ENCODE measurements at places on chromosomes 4 and X.

DNA sequence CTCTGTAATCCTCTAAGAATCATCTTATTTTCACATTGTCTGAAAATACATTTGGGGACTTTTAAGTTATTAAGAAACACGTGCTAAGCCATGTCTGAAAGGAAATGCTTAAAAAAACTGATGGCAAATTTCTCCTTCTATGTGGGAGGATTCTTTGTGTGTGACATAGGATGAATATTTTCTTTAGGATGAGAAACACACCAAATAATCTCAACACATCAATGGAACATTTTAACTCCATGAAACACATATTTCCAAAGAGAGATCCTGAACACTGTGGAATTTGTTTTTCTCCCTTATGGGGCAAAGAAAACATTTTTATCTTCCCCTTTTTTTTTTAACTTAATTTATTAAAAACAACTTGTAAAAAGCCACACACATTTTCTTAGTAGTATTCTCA, 153.8 kb upstream of the ANKRD50 start:
- no peak for DNase-seq

GRCh38 chrX:136650811-136651210, 2.9 kb downstream of the CD40LG start:
- no peak for DNase-seq

GRCh38 chrX:15204130-15204751, 65.6 kb downstream of the ASB9 start:
- DNase-seq, result no peak

DNA sequence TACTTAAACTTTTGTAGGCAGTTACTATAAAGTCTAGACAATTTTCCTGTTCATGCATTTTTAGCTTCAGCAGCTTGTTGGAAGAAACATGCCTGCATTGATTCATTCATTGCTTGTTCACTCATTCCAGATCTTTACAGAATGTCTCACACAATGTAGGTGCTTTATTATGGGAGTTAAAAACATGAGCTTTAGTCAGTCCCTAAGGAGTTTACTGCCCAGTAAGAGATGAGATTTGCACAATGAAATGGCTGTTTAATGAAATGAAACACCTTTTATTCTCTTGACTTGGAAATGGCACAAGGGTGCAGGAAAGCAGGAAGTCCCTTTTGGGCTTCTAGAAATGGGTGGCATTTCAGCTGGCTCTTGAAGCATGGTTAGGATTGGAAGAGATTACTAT, 2.9 kb downstream of the NOCT start:
- no peak for DNase-seq

DNA sequence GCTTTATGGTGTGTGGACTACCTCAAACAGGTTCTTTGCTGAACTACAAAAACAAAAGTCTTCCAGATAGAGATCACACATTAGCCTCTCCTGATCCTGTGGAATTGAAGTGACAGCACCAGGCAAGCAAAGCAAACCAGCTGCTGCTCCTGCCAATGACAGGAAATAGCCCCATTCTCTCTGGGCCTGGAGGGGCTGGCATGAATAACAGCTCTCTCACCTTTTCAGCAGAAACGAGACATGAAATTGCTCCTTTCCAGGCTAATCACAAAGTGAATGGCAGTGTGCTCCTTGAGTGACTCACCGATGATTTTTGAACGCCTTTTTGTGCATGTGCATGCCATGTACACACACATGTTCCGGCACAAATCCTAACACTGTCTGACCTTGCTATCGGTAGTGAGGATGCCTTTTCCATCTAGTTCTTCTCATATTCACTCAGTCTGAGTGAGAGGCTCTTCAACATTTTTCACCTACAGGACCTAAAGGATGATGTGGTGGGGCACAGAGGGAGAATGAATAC, 24.4 kb downstream of the MFAP3L start:
- no peak for DNase-seq

- no peak for DNase-seq
These were observed 38.0 kb downstream of the MAGEE2 start for GRCh38 chrX:75746891-75747639.

GRCh38 chrX:109350051-109350450, 131.8 kb downstream of the GUCY2F start:
- no peak for DNase-seq

DNA sequence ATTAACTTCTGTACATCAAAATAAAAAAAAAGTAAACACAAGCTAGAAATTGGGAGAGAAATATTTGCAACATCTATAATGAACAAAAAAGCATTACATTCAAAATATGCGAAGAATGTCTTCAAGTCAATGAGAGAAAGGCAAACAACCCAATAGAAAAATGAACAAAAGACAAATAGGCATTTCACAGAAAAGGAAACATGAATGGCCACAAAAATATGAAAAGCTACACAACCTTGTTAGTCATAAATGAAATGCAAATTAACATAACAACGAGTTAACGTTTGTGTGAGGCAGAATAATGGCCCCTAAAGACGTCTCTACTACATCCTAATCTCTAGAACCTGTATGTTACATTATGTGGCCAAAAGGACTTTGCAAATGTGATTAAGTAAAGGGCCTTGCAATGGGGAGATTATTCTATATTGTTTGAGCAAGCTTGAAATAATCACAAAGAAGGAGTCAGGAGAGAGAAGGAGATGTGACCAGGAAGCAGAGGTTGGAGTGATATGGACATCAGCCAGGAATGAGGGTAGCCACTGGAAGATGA, 86.8 kb downstream of the WDFY3 start:
- DNase-seq, result no peak

- no peak for DNase-seq
These were observed 39.8 kb upstream of the TADA2B start for GRCh38 chr4:7003176-7003878.

GRCh38 chrX:7447801-7448499, 300.0 kb upstream of the PUDP start:
- DNase-seq, result no peak

- DNase-seq, result no peak
These were observed 54.5 kb downstream of the KLHL8 start for GRCh38 chr4:87165892-87166291.

DNA sequence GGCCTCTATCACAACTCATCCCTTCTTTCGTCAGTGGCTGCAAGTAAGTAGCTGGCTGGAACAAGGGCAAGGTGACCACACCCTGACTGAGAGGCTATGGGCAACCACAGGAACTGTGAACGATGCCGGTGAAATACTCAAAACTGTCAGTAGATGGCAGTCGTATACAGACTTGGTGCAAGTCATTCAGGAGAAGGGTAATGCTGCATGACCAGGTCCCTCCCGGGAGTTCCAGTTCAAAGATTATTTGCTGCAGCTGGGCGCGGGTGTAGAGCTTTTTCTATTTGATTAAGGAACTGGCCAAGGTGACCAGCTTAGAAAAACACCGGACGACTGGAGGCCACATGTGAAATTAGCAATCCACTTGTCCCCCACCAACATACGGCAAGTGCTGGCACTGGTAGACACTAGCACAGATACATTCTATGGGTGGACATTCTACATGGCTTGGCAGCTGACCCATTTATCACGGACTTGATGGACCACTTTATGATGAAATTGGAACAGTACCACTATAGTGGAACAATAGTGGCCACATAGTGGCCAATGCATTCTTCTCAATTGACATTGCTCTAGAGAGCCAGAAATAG, 726.6 kb downstream of the TRAM1L1 start:
- no peak for DNase-seq

- no peak for DNase-seq
These were observed 355 bp downstream of the SCML1 start for GRCh38 chrX:17737710-17737985.

DNA sequence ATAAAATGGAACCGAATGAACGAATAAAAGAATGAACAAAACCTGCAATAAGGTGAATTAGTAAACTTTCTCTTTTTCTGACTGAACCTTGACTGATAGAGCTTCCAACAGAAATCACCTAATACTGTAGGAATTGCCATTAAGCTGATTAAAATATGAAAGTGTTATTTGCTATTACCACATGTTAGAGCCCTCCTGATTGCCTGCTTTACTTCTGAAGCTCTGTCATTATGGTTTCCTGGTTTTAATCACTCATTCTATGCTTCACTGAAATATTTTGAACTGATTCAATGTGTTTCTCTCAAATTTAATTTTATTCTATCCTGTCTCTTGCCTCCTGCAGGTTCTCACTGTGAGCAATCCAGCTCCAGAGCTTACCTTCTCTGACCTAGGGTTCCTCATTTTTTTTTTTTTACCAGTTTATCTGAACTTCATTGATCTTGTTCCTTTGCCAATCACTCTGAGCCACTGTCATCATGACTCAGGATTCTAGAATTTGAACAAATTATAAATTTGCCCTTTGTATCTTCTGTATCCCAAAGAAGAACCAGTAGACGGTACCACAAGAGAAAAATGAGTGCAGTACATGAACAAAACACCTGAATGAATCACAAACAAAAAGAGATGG, 48.1 kb upstream of the UGT2B15 start:
- DNase-seq, result no peak

DNA sequence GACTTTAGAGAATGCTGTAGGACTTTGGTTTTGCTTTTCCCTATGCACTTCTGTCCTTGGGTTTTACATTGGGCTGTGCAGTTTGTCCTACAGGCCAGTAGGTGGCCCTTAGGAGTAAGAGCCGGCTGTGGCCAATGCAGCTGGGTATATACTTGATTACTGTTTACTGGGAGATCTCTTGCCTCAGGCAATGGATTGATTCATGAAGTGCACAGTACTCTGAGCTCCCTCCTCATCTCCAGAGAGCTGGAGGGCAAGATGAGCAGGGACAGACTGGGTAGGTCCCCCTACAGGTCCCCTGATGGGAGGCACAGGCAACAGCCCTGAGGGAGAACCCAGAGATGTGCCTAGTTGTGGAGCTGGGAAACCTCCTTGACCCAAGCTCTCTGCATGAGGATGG, 103.8 kb upstream of the QRFPR start:
- DNase-seq, result no peak

- no peak for DNase-seq
These were observed 2.8 kb upstream of the SMIM14 start for GRCh38 chr4:39641451-39641850.

GRCh38 chr4:102807345-102807744, 20.0 kb downstream of the UBE2D3 start:
- no peak for DNase-seq

GRCh38 chr4:98656886-98657285, 1.5 kb downstream of the TSPAN5 start:
- DNase-seq, result no peak

DNA sequence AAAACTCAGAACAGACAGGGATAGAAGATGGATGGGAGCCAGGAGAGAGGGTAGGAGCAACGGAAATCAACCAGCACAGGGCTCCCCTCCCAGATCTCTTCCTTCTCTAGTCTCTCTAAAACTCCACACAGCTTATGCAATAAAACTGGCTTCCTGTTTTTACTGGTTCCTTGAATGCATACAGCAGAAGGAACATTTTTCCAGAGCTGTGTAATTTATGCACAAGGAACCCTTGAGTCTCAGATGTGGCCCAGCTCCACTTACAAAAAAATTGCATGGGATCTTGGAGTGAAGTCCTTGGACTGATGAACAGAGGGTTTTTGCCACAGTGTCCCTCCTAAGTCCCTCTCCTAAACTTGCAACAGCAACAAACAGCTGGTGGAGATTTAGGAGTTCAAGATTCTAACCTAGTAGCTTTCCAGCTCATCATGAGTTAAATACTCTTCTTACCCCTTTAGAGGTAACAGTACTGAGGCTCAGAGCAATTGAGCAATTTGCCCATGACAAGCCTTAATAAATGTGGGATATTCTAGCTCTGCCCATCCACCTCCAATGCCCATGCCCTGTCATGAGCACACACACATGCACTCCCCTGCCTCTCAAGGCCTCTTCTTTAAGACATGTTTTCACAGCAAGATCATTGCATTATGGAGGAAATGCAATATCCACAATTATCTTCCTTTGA, 18.4 kb upstream of the CC2D2A start:
- DNase-seq, result no peak

GRCh38 chr4:93065790-93066189, 762.0 kb downstream of the GRID2 start:
- no peak for DNase-seq

- no peak for DNase-seq
These were observed 194.7 kb upstream of the TLL1 start for GRCh38 chr4:165678236-165678935.

GRCh38 chrX:47098338-47099094, 20.3 kb downstream of the RGN start:
- DNase-seq, result no peak

GRCh38 chr4:163612762-163613161, 118.3 kb downstream of the TMA16 start:
- DNase-seq, result no peak

- DNase-seq, result no peak
These were observed 101.9 kb downstream of the FAM53A start for GRCh38 chr4:1582227-1582626.

GRCh38 chr4:18297684-18298083, 276.1 kb upstream of the LCORL start:
- no peak for DNase-seq

DNA sequence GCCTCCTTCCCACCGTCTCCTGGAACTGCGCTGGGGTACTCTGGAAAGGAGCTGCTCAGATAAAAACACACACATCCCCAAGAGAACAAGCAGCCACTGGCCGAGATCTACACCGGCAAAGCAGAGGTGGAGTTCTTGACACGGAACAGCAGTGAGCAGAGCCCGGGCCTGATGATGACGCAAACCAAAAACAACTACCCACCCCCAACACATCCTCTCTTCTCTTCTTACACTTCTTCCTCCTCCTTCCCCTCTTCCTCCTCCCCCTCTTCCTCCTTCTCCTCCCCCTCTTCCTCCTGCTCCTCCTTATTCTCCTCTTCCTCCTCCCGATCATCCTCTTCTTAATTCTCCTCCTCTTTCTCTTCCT, 4.6 kb downstream of the PNMA5 start:
- DNase-seq, result no peak

GRCh38 chrX:132488180-132488705, 595 bp downstream of the MBNL3 start:
- no peak for DNase-seq

DNA sequence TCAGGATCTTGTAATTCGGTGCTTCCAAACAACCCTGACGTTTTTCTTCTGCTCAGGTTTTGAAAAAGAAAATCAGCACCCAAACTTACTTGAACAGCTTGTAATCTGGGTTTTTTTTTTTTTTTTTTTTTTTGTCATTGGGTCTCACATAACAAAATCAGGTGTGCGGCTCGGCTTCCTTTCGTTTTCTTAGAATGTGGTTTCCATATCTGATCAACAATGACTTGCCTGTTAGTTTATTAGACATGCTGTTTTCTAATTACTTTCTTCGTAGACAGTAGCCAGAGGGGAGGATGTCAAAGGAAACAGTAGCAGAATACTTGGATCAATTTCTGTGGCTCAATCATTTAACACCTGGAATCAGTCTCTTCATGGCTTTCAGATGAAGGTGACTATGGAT, 890 bp upstream of the FREM3 start:
- no peak for DNase-seq

GRCh38 chrX:76148753-76149152, 24.1 kb upstream of the PBDC1 start:
- DNase-seq, result peak; percentile 12

GRCh38 chr4:84907145-84907544, 59.3 kb downstream of the WDFY3 start:
- no peak for DNase-seq

GRCh38 chr4:67109276-67109675, 436.0 kb downstream of the CENPC start:
- no peak for DNase-seq

GRCh38 chr4:13950491-13950890, 323.0 kb upstream of the BOD1L1 start:
- DNase-seq, result no peak
